ENCODE measurements at places on chromosomes 7 and 10.

DNA sequence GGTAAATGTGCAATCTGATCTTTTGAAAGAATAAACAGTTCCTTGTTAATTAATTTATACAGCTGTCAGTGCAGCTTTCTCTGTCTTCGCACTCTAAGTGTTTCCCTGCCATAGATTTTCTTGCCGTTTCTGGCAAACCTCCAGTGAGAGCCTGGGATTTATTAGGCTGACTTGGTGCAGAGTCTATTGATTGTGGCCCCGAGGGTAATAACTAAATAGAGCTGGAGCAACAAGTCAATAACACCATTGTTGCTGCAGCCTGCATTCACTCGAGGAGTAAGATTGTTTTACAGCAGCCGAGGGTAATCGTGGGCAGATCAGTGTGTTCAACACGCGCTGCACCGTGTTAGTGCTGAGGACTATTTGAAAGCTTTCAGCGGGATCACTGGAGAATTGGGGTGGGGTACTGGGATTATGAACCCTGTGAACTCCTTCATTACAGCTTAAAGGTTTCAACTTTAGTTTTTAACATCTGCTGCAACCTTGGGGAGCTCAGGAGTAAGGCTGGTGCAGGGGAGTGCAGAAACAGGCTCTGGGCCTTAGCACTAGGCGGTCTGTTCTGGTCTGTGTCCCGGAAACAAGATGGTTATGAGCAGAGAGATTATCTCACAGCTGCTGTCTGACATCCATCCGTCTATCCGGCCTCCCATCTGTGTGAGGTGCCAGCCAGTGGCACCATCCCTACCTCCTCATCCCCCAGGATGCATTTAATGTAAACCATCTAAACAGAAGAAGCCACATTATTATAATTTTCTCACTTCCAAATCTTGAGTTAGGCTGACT, 174.0 kb upstream of the TCF7L2 start:
- DNase-seq: no peak

- no peak for DNase-seq
Measured at GRCh38 chr10:70364772-70365091, 17.7 kb downstream of the LRRC20 start.

- DNase-seq: no peak
Measured at GRCh38 chr7:82275342-82275741, 168.2 kb downstream of the CACNA2D1 start.

DNA sequence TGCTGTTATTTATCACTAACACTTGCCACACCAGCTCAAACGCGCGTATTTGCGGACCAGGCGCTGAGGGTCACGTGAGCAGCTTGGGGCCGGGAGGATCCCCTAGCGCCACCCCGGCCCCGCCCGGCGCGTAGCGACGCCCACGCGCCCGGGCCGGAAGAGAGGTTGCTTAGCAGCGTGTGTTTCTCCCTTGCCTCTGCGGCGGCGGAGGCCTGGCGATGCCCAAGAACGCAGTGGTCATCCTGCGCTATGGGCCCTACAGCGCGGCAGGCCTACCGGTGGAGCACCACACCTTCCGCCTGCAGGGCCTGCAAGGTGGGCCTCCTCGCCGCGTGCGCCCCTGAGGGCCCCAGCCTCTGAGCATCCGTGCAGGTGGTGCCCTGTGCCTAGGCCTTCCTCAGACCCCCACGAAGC, at the start of gene C10orf53:
TSS of gene C10orf53 (plus strand) at position 172 of the 414 bp plus-strand sequence. CDS start at position 219, 47 bp downstream.
- peak; percentile 59 for DNase-seq

- DNase-seq: peak; percentile 41
Measured at GRCh38 chr7:12030116-12030515, 181.0 kb upstream of the TMEM106B start.

- no peak for DNase-seq
Measured at GRCh38 chr10:131816941-131817700, 83.7 kb upstream of the PPP2R2D start.

- DNase-seq: no peak
Measured at GRCh38 chr10:79384773-79385391, 37.6 kb downstream of the PPIF start.

DNA sequence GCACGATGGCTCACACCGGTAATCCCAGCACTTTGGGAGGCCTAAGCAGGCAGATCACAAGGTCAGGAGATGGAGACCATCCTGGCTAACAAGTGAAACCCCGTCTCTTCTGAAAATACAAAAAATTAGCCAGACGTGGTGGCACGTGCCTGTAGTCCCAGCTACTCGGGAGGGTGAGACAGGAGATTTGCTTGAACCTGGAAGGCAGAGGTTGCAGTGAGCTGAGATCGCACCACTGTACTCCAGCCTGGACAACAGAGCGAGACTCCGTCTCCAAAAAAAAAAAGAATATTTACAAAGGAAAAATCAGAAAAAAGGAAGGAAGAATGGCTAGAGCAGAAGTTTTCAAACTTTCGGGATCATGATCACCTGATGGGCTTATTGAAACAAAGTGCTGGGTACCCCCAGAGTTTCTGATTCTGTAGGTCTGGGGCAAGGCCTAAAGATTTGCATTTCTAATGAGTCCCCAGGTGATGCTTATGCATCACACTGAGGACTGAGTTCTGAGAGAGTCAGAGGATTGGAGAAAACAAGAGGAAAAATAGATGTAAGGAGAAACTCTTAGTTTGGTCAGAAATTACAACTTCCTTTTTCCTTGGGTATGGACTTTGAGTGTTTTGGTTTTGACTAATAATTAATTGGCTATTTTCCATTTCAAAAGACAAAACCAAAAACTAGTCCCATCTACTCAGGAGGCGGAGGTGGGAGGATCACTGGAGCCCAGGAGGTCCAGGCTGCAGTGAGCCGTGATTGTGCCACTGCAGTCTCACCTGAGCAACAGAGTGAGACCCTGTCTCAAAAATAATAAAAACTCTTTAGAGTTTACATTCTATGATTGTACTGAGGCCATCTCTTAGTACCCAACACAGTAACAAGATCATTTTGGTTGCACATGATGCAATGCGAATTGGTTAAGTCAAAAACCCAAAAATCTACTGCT, 14.4 kb downstream of the MARCHF5 start:
- DNase-seq: no peak

- DNase-seq: no peak
Measured at GRCh38 chr7:89966067-89966664, 188.1 kb upstream of the STEAP1 start.

DNA sequence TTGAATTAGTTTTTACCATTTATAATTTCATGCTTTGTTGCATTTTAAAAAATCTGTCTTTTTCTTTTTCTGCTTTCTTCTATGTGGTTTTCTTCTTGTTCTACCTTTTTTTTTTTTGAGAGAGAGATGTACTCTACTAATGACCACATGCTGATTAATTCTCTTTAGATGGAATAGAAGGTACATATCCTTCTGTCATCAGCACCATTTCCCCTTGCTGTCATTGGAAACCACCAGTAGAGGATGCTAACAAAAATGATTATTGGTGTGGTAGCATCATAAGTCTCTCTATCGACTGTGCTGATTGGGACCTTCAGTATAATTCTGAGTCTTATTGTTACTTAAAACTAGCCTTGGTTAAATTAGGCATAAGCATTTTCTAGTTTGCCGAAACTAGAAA, 3.6 kb downstream of the ZEB1 start:
- DNase-seq: no peak

GRCh38 chr10:129098517-129098916, 368.5 kb upstream of the MGMT start:
- DNase-seq: no peak

- DNase-seq: no peak
Measured at GRCh38 chr7:44508328-44509030, 18.0 kb upstream of the NUDCD3 start.

- DNase-seq: peak; percentile 18
Measured at GRCh38 chr7:137488038-137488437, 144.5 kb upstream of the PTN start.

GRCh38 chr7:77188731-77189437, 10.7 kb downstream of the FGL2 start:
- no peak for DNase-seq

GRCh38 chr10:97230146-97230545, 44.4 kb upstream of the SLIT1 start:
- DNase-seq: no peak

- DNase-seq: no peak
Measured at GRCh38 chr7:157903296-157903695, 566.5 kb downstream of the DNAJB6 start.

GRCh38 chr7:129801882-129802281, 150.9 kb downstream of the UBE2H start:
- no peak for DNase-seq

DNA sequence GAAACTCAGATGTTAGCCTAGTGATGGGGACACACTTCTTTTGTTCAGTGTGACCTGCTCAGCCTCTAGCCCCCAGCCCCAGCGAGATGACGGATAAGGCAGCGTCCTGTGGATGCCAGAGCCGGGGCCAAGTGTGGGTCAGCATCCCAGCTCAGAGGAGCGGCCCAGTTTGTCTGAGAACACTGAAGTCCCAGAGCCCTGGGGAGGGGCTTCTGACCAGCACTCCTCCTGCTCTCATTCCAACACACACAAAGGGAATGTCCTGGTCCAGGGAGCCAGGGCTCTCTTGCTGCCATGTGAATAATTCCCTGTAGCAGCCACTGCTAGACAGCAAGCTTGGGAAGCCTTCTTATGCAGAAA, 4.5 kb upstream of the ATP6V0E2 start:
- DNase-seq: no peak

GRCh38 chr10:106830006-106830405, 334.5 kb downstream of the SORCS1 start:
- DNase-seq: no peak

- peak; percentile 17 for DNase-seq
Measured at GRCh38 chr10:24448351-24448999, 239.5 kb downstream of the KIAA1217 start.

GRCh38 chr10:95400787-95401186, 110.0 kb upstream of the PDLIM1 start:
- DNase-seq: no peak

DNA sequence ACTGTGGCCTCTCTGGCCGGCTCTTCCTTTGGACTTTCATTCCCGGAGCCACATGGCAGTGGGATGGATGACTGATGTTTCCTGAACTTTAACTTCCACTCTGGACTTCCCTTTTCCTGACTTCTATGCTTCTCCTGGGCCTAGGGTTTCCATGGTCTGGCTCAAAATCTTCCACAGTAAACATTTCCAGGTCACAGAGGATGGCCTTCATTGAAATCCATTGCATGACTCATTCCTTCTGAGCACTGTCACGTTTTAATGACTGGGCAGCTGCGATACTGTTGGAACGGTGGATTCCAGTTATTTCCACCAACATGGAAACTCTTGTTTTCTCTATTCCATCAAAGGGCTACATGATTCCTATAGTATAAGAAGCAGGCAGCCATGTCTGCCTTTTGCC, 24.4 kb upstream of the ZNF273 start:
- peak; percentile 13 for DNase-seq

- DNase-seq: no peak
Measured at GRCh38 chr10:46094931-46095750, 49.1 kb upstream of the MSMB start.

DNA sequence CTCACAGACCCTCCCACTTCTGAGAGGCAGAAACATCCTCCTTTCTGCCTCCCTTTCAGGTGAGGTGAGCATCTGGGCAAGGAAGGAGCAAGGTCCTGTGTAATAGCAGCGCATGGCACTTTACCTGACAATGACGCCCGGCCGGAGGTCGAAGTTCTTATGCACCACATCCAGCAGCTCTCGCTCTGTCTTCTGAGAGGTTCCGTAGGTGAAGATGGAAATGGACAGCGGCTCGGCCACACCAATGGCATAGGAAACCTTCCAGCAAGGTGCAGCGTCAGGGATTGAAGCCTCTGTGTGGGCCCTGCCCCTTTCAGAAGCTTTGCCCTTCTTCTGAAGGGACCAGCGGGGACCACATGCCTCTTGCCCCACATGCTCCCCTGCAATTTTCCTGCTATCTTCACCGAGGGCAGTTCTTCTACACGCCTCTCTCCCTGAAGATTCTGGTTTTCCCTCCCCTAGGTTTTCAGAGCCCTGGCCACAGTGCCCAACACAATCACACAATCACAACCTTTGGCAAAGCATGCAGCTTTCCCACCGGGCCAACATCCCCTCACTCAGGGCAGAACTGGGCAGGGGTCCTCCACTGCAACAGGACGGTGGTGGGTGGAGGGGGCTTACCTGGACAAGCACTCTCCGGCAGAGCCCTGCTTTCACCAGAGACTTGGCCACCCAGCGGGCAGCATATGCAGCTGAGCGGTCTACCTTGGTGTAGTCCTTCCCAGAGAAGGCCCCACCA, 14.9 kb downstream of the MAT1A start:
- no peak for DNase-seq

GRCh38 chr7:44638611-44639557, 32.5 kb downstream of the OGDH start:
- peak; percentile 78 for DNase-seq

DNA sequence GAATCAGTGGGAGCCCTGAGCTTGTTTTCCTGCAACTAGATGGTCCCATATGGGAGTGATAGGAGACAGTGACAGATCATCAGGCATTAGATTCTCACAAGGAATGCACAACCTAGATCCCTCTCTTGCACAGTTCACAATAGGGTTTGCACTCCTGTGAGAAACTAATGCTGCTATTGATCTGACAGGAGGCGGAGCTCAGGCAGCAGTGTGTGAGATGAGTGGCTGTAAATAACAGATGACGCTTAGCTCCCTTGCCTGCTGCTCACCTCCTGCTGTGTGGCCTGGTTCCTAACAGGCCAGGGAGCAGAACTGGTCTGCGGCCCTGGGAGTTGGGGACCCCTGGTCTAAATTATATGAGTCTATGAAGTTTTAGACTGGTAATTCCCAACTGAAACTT, 3.9 kb downstream of the MIOS start:
- DNase-seq: no peak

DNA sequence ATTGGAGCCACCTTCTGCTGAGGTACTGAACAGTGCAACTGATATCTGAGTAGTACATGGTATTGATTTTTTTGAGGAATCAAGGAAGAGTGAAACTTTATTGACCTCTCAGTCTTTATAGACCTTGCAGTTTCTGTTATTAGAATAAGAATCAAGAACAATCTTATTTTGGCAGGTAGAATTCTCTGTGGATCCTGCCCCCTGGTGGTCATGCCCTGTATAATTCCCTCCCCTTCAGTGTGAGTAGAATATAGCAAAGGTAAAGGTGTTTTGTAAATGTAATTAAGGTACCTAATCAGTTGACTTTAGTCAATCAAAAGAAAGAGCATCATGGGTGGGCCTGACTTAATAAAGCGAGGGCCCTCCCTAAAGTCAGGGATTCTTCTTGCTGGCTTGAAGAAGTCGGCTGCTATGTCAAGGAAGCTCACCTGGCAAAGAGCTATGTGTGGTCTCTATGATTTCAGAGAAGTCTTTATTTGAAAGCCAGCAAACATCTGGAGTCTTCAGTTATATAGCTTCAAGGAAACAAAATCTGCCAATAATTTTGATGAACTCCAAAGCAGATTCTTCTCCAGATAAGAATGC, 142.8 kb downstream of the LSM5 start:
- peak; percentile 2 for DNase-seq

GRCh38 chr10:120507651-120508050, 50.6 kb downstream of the PLPP4 start:
- no peak for DNase-seq

- no peak for DNase-seq
Measured at GRCh38 chr7:6376820-6377219, 70.9 kb downstream of the DAGLB start.
